ENCODE measurements at places on chromosomes 7 and 10. TPM values are rescaled to one million over a fixed set of nuclear protein-coding genes. Genes with fewer than 3 reads are reported as not detected.

GRCh38 chr7:31948029-31948428 is 122.2 kb downstream of the PDE1C start:
- DNase-seq: peak; percentile 47

TRIL gene
- total RNA-seq: under 0.01 TPM

DNA sequence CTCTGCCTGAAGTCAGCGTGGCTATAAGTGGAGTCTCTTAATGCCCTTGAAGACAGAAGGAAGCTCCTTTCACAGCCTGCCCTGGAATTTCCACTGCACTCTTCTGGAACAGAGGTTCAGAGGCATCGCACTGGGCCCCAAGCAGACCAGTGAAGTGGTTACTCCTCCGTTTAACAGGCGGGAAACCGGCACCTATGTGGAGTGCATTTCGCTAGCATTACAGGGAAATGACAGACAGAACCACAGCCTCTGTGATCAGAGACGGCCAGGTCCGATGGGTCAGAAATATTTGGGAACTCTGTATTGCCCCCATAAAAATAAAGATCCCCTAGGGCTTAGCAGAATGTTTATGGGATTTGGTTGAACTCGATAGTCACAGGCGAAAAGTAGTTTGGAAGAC is 406.9 kb upstream of the PRKCQ start:
- DNase-seq: no peak

MSANTD7 gene
- total RNA-seq: 17.1 TPM

DNA sequence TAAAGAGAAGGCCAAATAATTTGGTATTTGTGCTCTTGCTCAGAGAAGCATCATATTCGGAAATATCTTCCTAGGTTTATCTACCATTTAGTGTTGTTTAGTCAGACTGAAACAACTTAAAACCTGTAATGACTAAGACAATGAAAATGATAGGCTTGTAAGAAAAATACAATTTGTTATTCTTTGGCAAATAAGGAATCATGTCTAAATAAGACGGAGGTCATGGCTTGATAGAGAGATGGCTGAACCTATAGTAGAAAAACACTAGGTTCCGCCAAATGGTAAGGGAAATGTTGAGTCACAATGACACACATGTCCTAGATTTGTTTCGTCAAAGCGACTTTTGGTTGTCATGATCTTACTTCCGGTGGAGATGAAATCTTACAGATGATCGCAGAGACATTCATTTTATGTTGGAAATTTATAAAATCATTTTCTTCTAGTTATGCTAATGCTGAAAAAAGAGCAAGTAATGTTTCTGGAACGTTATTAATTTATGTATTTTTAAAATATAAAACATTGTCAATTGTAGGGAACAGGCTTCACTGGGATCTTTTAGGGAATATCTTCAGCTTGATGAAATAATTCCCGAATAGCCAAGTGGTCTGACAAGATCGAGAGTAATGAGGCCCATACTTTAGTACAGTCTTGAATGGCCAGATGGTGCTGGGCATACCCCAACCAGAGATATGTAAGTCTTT is 1.0 kb downstream of the SRGN start:
- DNase-seq: peak; percentile 34

- no peak for DNase-seq
Measured at GRCh38 chr10:97907211-97907610, 57.6 kb downstream of the GOLGA7B start.

DKK1 gene
- total RNA-seq: 84.4 TPM

PLAC9 gene
- 0.64 TPM for total RNA-seq

- no peak for DNase-seq
Measured at GRCh38 chr7:43196379-43196778, 83.9 kb downstream of the HECW1 start.

IFT22 gene
- total RNA-seq: 25.5 TPM

GRCh38 chr7:4076701-4077294 is 605.3 kb upstream of the FOXK1 start:
- no peak for DNase-seq

THNSL1 gene
- 3.5 TPM for total RNA-seq

GRCh38 chr10:93173967-93174845 is 100.5 kb downstream of the CYP26A1 start:
- no peak for DNase-seq

Data from fibroblast of villous mesenchyme (primary cell).